ENCODE measurements at places on chromosomes 6 and 20.

- no peak for DNase-seq
These were observed 65.5 kb upstream of the BHLHE23 start for GRCh38 chr20:63072231-63072791.

GRCh38 chr6:118787724-118788423, 106.1 kb upstream of the ASF1A start:
- DNase-seq: peak; percentile 76

GRCh38 chr6:105785066-105785811, 300.9 kb upstream of the PRDM1 start:
- DNase-seq: no peak

GRCh38 chr20:8334641-8335040, 202.6 kb downstream of the PLCB1 start:
- no peak for DNase-seq

DNA sequence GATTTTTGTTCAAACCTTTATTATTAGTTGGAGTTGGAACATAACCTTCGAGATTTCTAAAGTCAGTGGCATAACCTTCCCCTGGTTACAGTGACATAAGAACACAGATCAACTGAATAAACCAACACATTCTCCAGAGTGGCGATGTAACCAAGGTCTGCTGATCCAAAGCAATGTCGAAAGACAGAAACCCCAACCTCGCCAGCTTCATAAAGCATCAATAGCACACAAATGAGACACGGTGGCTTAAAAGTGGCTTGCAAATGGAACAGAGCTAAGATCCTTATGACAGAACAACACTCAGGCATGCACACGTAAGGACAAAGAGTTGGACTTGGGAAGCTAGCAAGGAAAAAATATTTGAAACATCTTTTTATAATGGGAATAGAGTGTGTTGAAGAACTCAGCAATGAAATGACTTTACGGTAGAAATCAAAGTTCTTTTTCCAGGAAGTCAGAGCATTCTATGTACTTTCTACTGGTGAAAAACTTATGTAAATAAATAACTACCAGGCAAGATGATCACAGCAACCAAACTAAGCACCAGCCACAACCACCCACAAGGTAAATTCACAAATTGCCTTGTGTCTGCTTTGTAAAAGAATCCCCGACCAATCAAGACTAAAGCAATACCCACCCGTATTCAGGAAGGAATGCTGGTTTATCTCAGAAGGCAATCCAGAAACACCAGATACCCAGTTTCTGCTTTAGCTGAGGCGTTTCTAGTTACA, 61.0 kb upstream of the NHSL1 start:
- DNase-seq: no peak

DNA sequence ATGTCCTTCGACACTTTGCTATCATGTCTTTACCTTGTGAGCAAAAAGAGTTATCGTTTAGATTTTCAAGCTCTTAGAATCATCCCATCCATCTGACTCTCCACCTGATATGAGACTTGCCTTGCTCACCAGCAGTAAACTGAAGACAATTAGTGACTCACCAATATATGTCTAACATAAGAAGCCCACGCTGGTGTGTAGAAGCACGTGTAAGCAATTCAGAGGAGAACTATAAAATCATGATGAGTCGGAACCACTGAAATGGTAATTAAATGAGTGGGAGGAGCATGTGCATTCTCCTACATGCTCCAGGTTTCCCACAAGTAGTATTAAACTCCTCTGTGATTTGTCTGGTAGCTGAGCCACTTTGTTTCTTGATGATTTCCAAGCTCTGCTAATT, 181.6 kb upstream of the RNF217 start:
- no peak for DNase-seq

GRCh38 chr6:107711412-107712236, 112.5 kb downstream of the SCML4 start:
- no peak for DNase-seq

- DNase-seq: no peak
These were observed 261.8 kb downstream of the ADGB start for GRCh38 chr6:146860583-146860982.

GRCh38 chr6:11731423-11731822, 47.2 kb downstream of the ADTRP start:
- DNase-seq: no peak

Measured in lung microvascular endothelial cell (primary cell).